Right lobe of liver (tissue), 6 donors: ENCODE measurements at places on chromosomes 1 and 21. TPM values are rescaled to one million over a fixed set of nuclear protein-coding genes. Genes with fewer than 3 reads are reported as not detected.

LRRC52 gene
- not detected for total RNA-seq

- DNase-seq = no peak
Measured at GRCh38 chr1:22249928-22250680, 107.2 kb upstream of the WNT4 start.

GRCh38 chr1:11977625-11978024 is 2.6 kb upstream of the MFN2 start:
- DNase-seq = no peak

FCRL5 gene
- 0.15 TPM for total RNA-seq

- DNase-seq = peak; percentile 60
Measured at GRCh38 chr1:57281324-57281723, 142.5 kb downstream of the DAB1 start.

DNA sequence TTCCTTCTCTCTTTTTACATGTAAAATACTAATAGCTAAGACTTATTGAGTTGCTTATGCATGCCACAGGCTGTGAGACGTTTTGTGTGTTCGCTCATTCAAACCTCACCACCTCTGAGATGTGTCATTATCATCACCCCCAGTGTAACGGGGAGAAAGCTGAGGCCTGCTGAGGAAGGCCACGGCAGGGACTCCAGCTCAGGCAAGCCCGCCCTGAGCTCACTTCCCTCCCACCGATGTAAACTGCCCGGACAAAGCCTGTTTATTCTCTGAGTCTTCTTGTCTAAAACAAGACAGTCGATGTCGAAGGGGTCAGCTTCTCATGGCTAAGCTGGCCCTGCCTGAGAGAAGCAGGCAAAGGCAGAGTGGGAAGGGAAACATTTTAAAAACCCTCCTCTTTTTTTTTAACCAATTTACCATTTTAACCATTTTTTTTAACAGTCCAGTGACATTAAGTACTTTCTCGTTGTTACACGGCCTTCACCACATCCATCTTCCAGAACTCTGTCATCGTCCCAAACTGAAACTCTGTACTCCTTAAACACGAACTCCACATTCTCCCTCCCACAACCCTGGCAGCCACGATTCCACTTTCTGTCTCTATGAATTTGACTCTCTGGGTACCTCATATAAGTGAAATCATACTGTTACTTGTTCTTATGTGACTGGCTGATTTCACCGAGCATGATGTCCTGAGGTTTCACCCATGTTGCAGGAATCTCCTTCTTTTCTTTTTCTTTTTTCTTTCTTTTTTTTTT is 204.8 kb upstream of the GALNT2 start:
- no peak for DNase-seq

RXRG gene
- total RNA-seq = not detected

DNA sequence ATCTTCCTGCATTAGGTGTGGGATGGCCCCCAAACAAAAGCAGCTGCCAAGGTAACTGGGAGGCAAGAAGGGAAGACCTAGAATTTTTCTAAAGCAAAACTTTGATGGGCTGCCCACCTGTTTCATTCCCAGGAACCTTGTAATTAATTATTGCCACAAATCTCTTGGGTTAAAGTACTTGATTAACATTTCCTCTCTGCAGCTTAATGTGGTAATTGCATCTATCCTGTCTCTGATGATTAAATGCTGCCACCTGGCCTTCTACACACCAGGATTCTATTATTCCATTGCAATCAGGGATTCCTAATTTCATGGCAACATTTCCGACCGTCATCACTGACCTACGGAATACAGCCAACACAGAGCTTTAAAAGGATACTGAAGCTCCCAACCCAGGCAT is 68.3 kb upstream of the RC3H1 start:
- DNase-seq = no peak

GRCh38 chr1:162697140-162697895 is 65.1 kb downstream of the DDR2 start:
- no peak for DNase-seq

- no peak for DNase-seq
Measured at GRCh38 chr1:188372821-188373220, 1544.1 kb downstream of the PLA2G4A start.

DNA sequence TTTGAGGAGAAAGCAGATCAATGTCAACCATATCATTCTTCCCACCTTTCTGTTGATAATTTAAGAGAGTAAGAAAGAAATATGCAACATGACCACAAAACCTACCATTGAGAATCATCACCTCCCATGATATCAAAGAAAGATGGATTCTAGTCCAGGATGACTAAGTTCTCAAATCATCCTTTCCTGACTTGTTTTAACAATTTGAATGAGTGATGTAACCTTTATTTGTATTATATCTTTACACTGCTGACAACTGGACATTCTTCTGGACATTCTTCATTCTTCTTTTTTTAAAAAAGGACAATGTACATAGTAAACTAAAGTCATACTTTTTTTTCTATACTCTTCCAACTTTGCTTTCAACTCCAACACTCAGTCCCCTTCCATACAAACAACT is 9.5 kb downstream of the PSMB4 start:
- no peak for DNase-seq

MMEL1 gene
- not detected for total RNA-seq

GRCh38 chr1:178389441-178389840 is 107.3 kb downstream of the CLEC20A start:
- no peak for DNase-seq

AVPR1B gene
- not detected for total RNA-seq

C1orf141 gene
- total RNA-seq = not detected

- DNase-seq = no peak
Measured at GRCh38 chr1:9960011-9960410, 16.7 kb downstream of the NMNAT1 start.

GRCh38 chr21:30340714-30341573 is 3.5 kb upstream of the KRTAP27-1 start:
- DNase-seq = no peak

- DNase-seq = no peak
Measured at GRCh38 chr1:88350648-88351047, 333.4 kb upstream of the PKN2 start.

DNA sequence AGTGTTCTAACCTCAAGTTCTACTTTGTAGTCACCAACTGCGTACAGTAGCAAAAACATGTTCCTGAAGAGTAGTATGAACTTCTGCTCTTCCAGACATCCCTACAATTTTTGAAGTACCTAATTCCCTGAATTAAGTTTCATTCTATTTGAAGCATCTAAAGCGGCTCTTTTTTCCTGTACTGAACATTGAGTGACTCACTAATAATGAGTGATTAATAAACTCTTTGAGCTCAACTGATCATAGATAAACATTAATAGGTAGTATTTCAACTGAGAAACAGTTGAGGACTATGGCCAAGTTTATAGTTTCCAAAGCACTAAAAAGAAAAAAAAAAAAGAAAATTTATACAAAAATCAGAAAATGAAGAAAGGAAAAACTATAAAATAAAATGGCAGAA is 683.1 kb downstream of the LTN1 start:
- no peak for DNase-seq

DNA sequence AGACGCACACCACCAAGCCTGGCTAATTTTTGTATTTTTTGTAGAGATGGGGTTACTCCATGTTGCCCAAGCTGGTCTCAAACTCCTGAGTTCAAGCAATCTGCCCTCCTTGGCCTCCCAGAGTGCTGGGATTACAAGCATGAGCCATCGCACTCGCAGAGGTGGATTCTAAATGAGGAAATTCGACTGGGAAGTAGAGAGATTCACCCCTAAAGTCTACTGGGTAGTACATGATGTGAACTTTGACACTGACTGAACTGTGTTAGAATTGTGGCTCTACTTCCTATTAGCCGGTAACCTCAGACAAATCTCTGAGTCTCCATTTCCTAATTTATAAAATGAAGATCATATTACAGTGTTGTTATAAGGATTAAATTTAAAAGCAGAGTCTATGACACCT is 276.0 kb upstream of the NR5A2 start:
- DNase-seq = no peak

DNA sequence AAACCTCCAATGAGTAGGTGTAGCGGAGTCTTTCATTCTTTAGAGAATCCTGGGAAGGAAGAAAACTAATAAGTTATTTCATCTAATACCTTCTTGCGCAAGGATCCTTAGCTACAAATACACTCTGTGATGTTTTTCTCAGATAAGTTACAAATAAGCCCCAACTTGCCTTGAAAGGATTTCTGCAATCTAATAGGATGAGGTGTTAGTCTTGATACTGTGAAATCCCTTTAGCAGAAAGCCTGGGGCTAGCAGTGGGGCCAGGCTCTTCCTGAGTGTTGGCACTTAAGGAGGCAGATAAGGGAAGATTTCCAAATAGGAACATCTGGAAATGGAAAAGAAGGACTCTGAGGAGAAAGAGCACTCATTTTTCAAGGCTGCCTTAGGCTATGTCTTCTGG is 168.0 kb upstream of the DAB1 start:
- no peak for DNase-seq

GRCh38 chr1:236168716-236169429 is 26.5 kb downstream of the GPR137B start:
- no peak for DNase-seq

- no peak for DNase-seq
Measured at GRCh38 chr1:177054542-177054941, 110.0 kb downstream of the ASTN1 start.

- no peak for DNase-seq
Measured at GRCh38 chr21:39051588-39051949, 131.7 kb downstream of the PSMG1 start.

TRAF3IP3 gene
- total RNA-seq = 7.7 TPM

TPR gene
- total RNA-seq = 35.9 TPM

- DNase-seq = no peak
Measured at GRCh38 chr1:22428672-22429071, 23.0 kb upstream of the ZBTB40 start.

- no peak for DNase-seq
Measured at GRCh38 chr1:96863449-96863848, 141.9 kb downstream of the PTBP2 start.

- no peak for DNase-seq
Measured at GRCh38 chr1:116401646-116402176, 28.7 kb downstream of the ATP1A1 start.

GRCh38 chr1:34358636-34359035 is 181.9 kb downstream of the C1orf94 start:
- DNase-seq = no peak

DNA sequence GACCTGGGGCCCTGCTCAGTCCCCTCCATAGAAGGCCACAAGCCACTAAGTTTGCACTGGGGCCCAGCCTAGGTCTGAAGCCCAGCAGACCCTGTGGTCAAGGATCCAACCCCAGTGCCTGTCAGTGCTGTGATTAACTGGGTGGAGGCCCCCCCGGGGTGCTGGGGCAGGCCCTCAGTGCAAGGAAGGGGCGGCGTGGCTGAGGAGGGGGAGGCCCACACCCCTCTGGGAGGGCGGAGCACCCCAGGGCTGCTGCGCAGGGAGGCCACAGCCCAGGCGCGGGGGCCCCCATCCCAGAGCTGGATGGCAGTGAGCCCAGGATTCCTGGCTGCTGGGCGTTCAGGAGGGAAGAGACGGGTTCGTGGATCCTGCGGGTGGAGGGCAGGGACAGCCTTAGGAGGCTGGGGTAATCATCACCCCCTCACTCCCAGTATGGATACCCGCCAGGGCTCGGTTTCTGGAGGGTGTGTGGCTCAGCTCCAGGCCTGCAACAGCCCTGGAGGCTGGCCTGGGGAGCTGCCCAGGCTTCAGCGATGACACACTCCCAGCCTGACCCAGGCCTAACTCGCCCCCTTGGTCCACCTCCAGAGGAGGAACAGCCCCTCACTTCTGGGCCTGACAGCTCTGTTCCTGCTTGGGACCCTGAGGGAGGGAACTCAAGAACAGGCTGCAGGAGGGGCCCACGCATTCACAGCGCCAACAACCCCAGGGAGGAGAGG is 890 bp downstream of the GJC2 start:
- peak; percentile 51 for DNase-seq

- DNase-seq = no peak
Measured at GRCh38 chr1:40676501-40676900, 11.0 kb upstream of the RIMS3 start.

PCP4L1 gene
- 2.9 TPM for total RNA-seq

GRCh38 chr1:29159773-29160172 is 21.9 kb downstream of the SRSF4 start:
- DNase-seq = no peak

- no peak for DNase-seq
Measured at GRCh38 chr21:25578056-25578961, 29.0 kb downstream of the MRPL39 start.

NDUFS5 gene
- 352 TPM for total RNA-seq

CCDC185 gene
- total RNA-seq = not detected

GRCh38 chr21:46128106-46128932 is 27.1 kb downstream of the FTCD start:
- DNase-seq = peak; percentile 62

RGS13 gene
- not detected for total RNA-seq
